ENCODE measurements at places on chromosomes 6 and 20.

GRCh38 chr20:59958123-59958522 lies at the start of gene CDH26:
Gene CDH26, plus strand, starts transcription at chr20:59958423. Its CDS starts 304 bp downstream, at chr20:59958727.
- DNase-seq, result no peak

GRCh38 chr6:47000842-47001241 lies 41.3 kb downstream of the ADGRF1 start:
- no peak for DNase-seq

GRCh38 chr6:48110436-48111142 lies 408 bp downstream of the PTCHD4 start:
- DNase-seq, result no peak

- no peak for DNase-seq
Measured at GRCh38 chr20:31484001-31484400, 8.9 kb downstream of the REM1 start.

DNA sequence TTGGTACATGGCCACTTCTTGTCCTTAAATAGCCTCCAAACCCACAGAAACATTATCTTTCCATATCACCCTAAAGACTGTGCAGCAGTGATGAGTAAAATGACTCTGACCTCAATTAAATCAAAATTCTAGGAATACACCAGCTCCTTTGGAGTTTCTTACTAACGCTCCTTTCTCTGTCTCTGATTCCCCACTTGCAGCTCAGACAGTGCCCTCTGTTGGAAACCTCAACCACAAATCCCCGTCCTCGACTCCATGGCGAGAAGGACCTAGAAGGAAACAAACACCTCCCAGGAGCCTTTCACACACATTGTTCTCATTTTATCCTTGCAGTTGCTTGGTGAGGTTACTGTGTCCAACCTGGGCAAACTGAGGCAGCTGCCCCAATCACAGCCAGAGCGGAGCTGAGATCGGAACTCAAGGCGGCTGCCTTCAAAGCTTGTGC lies 17.7 kb upstream of the PARD6B start:
- DNase-seq, result no peak

DNA sequence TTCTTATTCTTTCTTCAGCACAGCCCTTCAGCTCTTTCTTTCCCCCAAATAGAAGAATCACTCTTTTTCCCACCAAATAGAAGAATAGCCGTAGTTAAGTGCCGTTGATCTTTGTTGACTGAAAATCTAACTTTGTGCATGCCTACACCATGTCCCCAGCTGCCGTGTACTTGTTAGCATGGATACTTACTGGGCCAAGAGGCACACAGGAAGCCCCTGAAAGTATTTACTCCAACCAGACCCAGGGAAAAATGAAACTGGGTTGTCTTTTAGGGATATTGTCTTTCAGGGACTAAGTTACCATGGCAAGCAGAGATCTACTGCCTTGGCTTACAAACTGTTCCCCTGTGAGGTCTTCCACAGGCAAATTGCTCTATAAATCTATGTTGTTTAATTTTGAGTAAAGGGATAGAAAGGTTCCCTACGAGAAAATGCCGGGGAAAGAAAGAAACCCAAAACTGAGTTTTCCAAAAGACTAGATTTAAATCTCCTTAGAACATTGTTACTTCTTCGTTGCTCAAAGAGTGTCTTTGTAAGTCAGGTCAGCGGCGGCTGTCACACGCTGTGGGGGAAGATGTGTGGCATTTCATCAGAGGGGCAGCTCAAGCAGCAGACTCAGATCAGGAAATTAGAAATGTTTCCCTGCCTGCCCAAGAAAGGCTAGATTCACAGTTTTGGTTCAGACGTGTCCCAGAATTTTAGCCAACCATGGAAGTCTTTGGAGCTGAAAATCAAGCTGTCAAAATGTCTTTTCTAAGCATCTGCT lies 188.2 kb upstream of the PRND start:
- no peak for DNase-seq

GRCh38 chr6:39092124-39092523 lies 22.9 kb downstream of the SAYSD1 start:
- no peak for DNase-seq

- no peak for DNase-seq
Measured at GRCh38 chr20:15359056-15359455, 1021.6 kb upstream of the FLRT3 start.

DNA sequence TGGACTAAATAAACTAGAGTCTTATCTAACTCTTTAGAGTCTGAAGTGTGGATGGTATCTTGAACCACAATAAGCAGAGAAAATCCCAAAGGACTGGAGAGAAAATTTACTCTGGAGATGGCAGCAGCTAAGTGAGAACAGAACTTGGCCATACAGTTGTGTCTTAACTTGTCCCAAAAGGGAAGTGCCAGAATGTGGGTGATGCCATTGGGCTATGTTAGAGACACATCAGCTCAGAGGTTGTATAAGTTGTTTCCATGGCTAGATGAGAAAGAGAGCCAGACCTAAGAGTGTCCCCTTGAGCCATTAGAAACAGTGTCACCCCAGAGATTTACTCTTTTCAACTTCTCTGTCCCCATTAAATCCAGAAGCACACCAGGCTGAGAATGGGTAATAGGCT lies 36.2 kb downstream of the FOXO3 start:
- DNase-seq, result no peak

GRCh38 chr6:133408543-133408942 lies 167.4 kb downstream of the EYA4 start:
- no peak for DNase-seq

DNA sequence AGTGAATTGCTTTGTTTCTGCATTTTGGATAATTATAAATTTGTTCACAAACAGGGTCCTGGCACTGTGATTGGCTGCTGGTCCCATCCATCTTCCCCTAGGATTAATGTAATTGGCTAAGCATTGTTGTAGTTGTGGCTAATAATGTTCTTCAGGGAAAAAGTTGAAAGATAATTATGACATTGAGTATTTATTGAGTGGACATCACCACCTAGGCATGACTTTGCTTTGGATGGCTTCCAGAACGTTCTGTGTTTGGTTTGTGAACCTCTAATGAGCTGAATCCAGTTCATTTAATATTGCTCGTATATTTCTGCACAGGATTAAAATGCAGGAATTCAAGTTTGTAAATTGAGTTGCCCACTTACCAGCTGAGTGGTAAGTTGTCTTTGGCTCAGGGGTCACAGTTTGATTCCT lies 55.1 kb downstream of the ARID1B start:
- DNase-seq, result no peak

GRCh38 chr20:39245685-39246311 lies 283.7 kb downstream of the DHX35 start:
- DNase-seq, result no peak

DNA sequence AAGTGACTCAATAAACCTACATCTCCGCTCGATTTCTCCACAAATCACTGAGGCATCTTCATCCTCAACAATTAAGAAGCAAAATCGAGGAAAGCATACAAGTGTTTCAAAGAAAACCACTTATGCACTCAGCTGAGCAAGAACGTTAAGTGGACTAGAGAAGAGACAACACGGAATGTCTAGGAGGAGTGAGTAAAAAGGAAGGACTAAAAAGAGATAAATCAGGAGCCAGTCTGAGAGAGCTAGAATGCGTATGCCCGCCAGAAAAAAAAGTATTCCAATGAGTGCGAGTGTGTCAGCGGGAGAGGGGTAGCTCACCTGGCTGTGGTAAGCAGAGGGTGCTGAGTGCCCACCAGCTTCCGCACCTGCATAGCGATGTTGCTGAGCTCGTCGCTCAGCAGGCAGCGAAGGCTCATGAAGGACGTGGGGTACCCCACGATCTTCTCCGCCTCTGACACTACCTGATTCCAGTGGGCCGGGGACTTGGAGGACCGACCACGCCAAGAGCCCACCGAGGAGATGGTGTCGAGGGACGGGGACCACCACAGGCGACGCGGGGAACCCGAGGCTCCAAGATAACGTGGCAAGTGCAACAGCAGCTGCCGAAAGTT lies 587 bp downstream of the PDSS2 start:
- DNase-seq, result no peak

- no peak for DNase-seq
Measured at GRCh38 chr6:37201726-37202125, 31.8 kb downstream of the PIM1 start.

- DNase-seq, result no peak
Measured at GRCh38 chr6:138772596-138773176, 883 bp upstream of the CCDC28A start.

GRCh38 chr6:74671558-74672025 lies 534.3 kb downstream of the COL12A1 start:
- no peak for DNase-seq

DNA sequence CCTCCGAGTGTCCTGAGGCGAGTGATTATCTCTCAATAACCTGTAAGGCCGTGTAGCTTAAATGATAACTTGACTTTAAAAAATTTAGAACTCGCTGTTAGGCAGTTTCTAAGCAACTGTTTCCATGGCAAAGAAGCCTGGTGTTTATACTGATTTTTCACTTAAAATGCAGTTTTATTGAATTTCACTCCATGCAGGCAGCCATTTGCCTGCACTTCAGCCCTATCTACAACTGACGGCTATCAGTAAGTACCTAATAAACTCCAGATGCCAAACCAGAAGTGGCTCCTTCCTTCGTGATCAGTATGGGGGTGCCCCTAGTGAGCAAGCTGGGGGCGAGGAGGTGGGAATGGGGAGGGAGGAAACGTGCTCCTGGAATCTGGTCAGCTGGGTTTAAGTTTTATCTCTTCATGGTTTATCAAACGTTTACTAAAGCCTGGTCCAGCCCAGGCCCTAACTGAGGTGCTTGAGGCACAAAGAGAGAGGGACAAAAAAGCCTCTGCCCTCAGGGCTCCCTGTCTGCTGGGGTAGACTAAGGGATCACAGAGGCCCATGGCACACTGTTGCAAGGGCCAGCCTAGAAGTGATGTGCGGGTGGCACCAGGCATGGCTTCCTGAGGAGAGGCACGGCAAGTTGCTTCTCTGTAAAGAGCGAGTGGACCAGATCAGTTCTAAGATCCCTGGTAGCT lies 45.5 kb downstream of the TTI1 start:
- no peak for DNase-seq

DNA sequence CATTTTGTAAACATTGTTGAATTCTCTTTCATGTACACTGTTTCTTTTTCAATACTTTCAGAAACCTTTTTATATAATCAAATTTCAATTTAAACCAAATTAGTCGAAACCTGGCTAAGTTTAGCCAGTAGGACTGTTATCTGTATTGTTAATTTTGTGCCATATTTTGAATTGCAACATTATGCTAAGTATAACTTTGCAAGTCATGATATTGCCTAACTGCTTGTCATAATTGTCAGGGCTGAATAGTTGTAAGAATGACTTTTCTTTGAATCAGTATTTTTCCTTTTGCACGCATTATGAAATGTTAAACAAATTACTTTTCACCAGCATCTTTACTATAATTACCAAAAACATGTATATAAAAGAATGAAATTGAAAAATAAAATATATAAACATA lies 82.7 kb downstream of the SAMD3 start:
- DNase-seq, result no peak

DNA sequence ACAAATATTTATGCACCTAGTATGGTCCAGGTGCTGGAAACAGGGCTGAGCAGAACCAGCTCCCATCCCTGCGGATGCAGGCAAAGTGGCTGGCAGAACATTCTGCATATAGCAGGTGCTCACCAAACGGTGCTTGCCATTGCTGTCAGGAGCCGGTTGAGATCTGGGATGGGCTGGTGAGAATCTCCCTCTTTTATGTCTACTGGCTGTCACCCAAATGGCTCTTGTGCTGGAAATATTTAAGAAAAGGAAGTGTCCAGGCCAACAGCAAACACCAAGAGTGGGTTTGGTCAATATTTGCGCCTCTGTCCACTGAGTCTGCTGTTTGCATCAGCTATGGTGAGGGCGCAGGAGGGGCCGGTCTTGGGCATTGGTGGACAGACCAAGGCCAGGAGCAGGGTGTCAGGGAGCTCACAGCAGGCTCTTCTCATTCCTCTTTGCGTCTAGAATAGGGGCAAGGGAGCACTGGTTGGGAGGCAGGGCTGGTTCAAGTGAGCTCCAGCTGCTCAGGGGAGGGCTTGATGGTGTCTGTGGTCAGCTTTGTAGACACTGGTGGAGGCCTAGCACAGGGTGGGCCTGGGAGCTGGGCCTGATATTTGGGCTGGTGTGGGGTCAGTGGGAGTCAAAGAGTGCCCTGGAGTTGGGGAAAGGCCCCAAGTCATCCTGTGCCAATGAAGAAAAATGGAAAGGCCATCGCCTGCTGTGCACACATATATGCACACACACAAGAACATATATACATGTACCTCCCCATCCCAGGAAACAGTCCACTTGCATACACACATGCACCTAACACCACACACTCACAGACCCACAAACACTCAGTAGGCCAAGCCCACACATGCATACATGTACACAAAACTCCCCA lies 1.4 kb upstream of the BPIFB2 start:
- no peak for DNase-seq

DNA sequence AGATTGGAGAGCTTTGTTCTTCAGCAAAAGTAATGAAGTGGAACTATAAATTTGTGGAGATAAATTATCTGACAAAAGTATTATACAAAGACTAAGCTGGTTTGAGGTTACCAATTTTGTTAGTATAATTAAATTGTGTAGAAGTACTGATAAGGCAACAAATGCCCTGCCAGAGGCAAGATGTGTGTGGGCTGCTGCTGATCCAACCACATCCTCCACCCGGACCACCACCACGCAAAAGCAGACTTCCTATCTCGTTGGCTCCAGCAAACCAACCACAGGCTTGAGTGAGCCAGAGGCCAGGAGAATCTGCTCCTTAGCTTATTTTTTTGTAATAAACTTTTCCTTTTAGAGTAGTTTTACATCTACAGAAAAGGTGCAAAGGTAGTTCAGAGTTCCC lies 1.1 kb upstream of the MYLK4 start:
- DNase-seq, result no peak

DNA sequence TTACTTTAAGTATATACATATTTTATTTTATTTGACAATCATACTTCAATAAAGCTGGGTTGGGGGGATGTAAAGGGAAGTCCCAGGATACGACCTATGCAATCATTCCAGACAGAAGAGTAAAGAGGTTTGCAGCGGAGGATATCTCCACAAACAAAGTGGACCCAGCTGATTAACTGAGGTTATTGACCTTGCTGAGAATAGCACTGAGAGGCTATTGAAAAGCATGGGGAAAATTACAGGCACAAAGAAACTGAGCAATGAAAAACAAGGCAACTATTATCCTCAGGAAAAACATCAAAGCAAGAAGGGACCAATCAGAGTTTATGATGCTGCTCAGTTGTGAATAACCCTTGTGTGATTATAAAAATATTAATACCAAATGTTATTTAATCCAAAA lies 32.6 kb downstream of the SERPINB1 start:
- no peak for DNase-seq

GRCh38 chr6:20661721-20662120 lies 127.5 kb downstream of the CDKAL1 start:
- no peak for DNase-seq

DNA sequence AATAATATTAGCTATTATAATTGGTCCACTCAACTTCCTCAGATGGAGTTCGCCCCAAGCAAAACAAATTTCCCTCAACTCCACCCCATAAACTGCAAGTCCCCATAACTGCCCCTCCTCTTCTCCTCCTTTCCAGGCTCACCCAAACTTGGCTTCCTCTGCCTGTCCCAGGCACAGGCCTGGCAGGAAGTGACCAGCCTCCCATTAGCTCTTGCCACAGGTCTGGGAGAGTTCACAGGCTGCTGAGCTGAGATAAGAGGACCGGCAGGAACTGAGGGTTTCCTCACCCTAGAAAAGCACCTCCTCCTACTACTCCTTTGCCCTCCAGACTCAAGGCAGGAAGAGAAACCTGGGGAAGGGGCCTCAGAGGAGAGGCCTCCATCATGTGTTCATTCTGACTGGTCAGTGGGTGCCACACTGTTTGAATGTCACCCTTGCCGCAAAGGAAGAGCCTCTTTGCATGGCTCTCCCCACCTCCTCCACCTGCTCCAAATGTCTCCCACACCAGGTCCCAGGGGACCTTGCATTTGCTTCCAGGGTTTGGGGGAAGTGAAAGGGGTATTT lies 24.5 kb upstream of the SMIM29 start:
- DNase-seq, result no peak

All from effector CD8-positive, alpha-beta T cell (primary cell).